CD4-positive, alpha-beta T cell treated with Interleukin-17A for 1 hour (primary cell): ENCODE measurements at places on chromosomes 5 and 9.
A peak's percentile ranks its signal among the peaks of the same experiment; 100 is the strongest.

DNA sequence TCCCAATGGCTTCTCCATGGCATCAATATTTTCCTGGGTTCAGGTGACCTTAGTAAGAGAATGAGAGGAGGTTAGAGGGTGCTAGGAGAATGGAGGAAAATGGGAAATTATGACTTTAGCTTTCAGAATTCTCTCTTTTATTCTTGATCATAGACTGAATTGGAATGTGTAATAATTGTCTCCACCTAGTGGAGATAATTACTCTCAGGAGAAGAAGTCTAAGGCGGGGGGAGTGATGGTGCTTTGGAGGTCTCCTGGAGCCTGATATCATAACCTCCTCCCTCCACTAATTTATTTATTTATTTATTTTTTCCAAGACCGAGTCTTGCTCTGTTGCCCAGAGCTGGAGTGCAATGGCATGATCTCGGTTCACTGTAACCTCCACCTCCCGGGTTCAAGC, 221.3 kb downstream of the GRIA1 start:
- no peak for DNase-seq

DNA sequence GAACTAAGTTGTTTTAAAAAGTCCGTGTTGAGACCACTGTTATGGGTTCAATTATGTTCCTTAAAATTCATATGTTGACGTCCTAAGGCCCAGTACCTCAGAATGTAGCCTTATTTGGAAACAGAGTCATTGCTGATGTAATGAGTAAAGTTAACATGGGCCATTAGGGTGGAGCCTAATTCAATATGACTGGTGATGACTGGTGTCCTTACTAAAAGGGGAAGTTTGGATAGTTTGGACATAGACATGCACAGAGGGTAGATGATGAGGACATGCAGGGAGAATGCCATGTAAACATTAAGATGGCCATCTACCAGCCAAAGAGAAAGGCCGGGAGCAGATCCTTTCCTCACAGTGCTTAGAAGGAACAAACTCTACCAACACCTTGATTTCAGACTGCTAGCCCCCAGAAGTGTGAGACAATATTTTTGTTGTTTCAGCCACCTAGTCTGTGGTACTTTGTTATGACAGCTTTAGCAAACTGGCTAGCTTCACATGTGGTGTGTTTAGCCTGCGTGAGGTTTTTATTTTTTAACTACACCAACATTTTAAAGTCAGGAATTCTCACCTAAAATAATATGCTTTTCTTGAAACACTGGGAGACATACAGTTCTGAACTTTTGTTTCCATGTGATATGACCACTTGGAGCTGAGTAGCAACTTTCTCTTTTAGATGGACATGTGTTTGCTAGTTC, 135.3 kb downstream of the YIPF5 start:
- no peak for DNase-seq

DNA sequence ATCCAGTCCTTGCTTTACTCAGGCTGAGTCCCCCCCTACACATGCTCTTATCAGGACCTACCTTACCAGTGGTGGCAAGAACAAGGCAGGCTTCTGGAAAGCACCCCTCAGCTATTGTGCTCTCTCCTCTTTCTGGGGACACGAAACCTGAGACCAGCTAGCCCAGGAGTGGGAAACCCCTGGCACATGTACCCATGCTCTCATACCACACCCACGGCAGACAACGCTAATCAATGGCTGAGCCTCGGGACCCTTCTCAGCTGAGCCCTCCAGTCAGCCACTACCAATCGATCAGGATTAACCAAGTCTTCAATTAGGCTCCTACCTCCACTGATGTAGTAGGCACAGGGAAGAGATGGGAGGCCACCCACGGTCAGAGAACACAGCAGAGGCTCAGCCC, 65.1 kb downstream of the VAV2 start:
- DNase-seq, result no peak

GRCh38 chr9:130668196-130668595, 3.8 kb downstream of the PRDM12 start:
- DNase-seq, result no peak

- DNase-seq, result no peak
Measured at GRCh38 chr5:158642879-158643278, 456.8 kb downstream of the EBF1 start.

- DNase-seq, result no peak
Measured at GRCh38 chr5:157570531-157571200, 4.9 kb downstream of the ADAM19 start.

DNA sequence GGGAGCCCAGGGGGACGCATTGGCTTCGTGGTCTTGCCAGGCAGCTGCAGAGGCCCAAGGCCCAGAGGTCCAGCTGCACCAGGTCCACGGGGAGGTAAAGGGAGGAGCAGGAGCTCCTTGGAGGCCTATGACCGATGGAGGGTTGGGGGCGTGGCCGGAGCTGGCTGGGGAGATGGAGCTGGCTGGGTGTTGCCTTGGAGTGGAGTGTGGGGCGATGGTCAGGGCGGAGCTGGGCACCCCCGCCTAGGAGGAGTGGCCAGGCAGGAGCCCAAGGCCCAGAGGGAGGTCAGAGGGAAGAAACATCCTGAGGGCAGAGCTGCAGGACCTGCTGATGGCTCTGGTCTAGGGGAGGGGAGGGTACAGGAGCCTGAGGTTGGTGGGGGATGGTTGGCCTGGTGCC, 44.6 kb downstream of the KCNT1 start:
- no peak for DNase-seq

DNA sequence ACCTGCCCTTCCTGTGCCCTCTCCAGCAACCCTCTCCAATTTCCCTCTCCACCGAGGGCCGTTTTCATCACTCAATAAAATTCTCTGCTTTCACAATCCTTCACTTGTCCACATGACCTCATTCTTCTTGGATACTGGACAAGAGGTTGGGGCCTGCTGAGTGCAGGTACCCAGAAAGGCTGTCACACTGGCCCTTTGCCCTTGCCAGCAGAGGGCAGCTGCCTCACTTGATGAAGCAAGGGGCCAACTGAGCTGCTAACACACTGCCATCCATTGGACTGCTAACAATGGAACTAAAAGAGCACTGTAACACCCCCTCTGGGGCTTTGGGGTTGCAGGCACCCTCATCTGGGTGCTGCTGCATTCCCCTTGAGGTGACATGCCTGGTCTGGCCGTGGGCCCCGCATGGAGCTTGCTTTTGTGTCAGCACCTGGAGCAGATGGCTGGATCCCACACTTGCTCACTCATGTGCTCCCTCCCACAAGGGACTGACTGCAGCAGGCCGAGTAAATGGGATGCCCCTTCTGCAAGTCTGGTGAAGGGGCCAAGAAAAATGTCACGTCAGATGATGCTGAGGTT, 308.1 kb upstream of the ADCY2 start:
- no peak for DNase-seq

- DNase-seq, result no peak
Measured at GRCh38 chr9:129677456-129677855, 12.0 kb downstream of the PRRX2 start.

DNA sequence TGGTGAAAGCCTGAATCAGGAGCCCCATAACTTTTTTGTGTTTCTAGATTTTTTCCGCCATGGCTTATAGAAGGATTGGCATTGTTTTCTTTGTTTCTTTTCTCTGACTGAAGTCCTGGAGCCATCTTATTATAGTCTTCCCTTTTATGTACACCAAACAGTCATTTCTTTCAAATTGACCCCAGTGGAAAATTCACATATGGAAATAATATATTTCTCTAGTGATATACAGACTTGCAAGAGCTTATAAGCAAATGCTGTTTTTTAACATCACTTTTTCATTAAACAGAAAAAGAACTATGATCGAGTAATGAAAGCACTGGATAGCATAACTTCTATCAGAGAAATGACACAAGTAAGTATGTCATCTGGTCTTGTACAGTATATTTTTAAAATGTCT, 155.6 kb downstream of the PARP8 start:
- DNase-seq, result no peak

- DNase-seq, result no peak
Measured at GRCh38 chr5:66653325-66653724, 57.1 kb downstream of the MAST4 start.

DNA sequence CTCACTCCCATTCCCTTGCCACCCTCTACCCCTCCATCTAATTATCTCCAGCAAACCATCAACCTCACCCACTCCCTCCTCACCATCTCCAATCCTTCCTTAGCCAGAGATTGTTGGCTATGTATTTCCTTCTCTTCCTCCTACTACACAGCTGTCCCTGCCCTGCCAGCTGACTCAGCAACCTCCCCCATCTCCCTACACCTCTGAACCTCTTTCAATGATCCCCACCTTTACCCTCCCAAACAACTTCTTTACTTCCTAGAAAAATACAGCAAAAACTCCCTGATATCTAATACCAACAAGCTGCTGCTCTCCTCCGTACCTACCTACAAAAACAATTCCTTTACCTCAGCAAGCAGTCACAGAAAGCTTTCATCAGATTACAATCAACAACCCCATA, 37.3 kb downstream of the SPTLC1 start:
- DNase-seq, result no peak

DNA sequence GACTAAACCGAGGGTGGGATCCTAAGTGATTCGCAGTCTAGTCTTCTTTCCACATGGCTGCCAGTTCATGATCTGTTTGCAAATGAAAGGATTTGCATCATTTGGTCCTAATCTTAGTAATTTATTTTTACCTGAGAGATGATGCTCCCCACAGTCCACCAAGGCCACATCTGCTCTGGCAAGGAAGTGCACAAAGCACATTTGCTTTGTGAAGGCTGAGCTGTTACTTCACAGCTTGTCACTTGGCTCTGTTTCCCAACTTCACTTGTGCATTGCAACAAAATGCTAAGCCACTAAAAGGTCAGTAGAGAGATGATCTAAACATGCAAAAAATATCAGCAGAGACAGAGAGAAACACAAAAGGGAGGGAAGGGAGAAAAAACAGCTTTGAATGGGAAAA, 128.5 kb upstream of the VLDLR start:
- DNase-seq, result no peak

DNA sequence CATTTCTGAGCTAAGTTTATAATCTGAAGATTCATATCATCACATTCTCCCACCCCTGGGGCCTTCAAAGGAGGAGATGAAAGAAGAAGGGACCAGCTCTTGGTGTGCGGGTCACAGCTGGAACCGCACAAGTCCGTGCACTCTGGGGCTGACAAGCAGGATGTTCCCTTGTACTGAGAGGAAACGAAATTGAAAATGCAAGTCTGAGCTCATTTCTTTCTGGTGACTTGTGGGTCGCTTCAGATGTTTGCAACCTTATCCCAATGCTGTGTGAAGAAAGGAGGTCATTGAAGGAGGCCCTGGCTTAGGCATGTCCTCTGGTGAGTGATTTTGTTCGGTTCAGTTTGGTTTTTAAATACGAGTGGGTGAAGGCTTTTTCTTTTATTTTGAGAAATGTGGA, 59.6 kb downstream of the C9orf152 start:
- peak; percentile 61 for DNase-seq

GRCh38 chr9:92978345-92978875, 31.1 kb downstream of the FGD3 start:
- DNase-seq, result no peak

GRCh38 chr9:96317335-96317980, 15.5 kb upstream of the HSD17B3 start:
- DNase-seq, result peak; percentile 53

- no peak for DNase-seq
Measured at GRCh38 chr5:128574041-128574440, 36.0 kb upstream of the FBN2 start.
